ENCODE measurements at places on chromosomes 12 and 14. TPM values are rescaled to one million over a fixed set of nuclear protein-coding genes. Genes with fewer than 3 reads are reported as not detected.

DNA sequence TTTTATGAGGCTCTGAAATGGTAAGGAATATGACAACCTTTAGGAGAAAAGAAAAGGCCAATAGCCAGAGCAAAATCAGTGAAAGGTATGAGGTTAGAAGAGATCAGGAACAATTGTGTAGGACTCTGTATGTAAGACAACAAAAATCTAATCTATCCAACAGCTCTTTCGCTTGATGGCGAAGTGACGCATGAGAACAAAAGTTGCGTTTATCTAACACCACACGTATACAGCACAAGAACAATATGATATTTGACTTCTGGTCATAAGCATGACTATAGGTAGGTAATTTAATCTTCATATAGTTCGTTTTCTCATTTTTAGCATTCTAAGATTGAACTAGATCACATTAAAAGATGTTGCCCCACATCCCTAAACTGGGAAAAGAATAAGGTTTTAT, 1.5 kb downstream of the CLECL1 start:
- H3K36me3 ChIP-seq, result no peaks in the 10 kb centered on the region
- H3K4me3 ChIP-seq, result no peak overlapping the region
- H3K27me3 ChIP-seq, result no peaks in the 10 kb centered on the region
- H3K4me1 ChIP-seq, result no peaks in the 10 kb centered on the region
- DNase-seq, result no peak
- H3K27ac ChIP-seq, result no peak overlapping the region

- no peaks in the 10 kb centered on the region for H3K27me3 ChIP-seq
- no peak overlapping the region for H3K27ac ChIP-seq
- no peak overlapping the region for H3K4me3 ChIP-seq
- DNase-seq, result no peak
- peaks cover 12% of the 10 kb centered on the region for H3K36me3 ChIP-seq
Observed at GRCh38 chr14:68784226-68784910, 8.5 kb downstream of the ZFP36L1 start.

DNA sequence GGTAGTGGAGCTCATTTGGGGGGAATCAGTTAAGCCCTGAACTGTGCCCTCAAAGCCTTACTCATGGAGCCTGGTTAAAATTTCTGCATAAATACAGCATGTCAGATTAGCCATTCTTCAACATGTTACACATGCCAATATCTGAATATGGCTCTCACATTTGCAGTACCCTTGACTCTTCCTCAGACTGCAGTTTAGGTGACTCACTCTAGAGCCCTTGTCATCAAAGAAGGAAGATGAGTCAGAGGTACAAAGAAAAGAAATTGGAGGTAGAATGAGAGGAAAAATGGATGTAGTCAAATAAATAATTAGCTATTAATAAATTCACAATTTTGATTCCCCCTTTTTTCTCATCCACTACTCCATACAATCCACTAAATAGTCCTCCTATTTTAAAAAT, 23.6 kb upstream of the OR4K2 start:
- H3K27ac ChIP-seq, result no peak overlapping the region
- no peaks in the 10 kb centered on the region for H3K27me3 ChIP-seq
- no peak overlapping the region for H3K4me3 ChIP-seq
- H3K36me3 ChIP-seq, result peaks cover 14% of the 10 kb centered on the region
- H3K4me1 ChIP-seq, result no peaks in the 10 kb centered on the region

GRCh38 chr14:104382361-104383087, 197.0 kb upstream of the C14orf180 start:
- no peak overlapping the region for H3K27ac ChIP-seq
- no peak overlapping the region for H3K4me3 ChIP-seq
- H3K4me1 ChIP-seq, result 0 out of 2 replicates have a peak, but pooled peaks cover 2% of the 10 kb centered on the region

GRCh38 chr12:27844366-27845090, 64.5 kb upstream of the MANSC4 start:
- H3K27me3 ChIP-seq, result no peaks in the 10 kb centered on the region
- H3K27ac ChIP-seq, result no peak overlapping the region
- no peaks in the 10 kb centered on the region for H3K36me3 ChIP-seq
- no peak for DNase-seq
- H3K4me1 ChIP-seq, result no peaks in the 10 kb centered on the region

DNA sequence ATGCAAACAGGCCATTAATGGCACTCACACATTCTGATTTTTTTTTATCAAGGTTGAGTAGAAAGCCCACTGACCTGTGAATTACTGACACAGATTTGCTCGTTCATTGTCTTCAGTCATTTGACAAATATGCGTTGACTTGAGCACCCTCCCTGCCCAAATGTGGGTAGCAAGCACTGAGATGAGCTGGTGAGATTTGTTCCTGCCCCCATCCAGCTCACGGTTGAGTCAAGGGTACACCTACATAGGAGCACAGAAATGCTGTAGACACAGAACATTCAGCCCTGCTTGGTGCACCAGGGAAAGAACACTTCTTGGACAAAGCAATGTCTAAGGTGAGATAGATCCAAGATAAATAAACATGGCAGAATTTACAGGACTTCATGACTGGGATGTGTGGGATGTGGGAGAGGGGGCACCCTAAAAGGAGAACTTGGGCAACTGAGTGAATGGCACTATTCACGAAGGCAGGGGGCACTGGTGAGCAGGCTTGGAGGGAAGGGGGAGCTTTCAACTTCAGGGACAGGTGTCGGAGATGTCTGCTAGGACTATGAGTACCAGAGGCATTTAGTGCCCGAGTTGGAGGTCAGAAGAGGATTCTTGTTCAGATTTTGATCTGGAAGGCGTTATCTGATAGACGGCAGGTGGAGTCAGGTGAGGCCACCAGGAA, 213.4 kb downstream of the VRK1 start:
- no peaks in the 10 kb centered on the region for H3K36me3 ChIP-seq
- no peak overlapping the region for H3K27ac ChIP-seq
- no peaks in the 10 kb centered on the region for H3K4me1 ChIP-seq
- no peaks in the 10 kb centered on the region for H3K27me3 ChIP-seq
- DNase-seq, result peak; percentile 67
- H3K4me3 ChIP-seq, result no peak overlapping the region

DNA sequence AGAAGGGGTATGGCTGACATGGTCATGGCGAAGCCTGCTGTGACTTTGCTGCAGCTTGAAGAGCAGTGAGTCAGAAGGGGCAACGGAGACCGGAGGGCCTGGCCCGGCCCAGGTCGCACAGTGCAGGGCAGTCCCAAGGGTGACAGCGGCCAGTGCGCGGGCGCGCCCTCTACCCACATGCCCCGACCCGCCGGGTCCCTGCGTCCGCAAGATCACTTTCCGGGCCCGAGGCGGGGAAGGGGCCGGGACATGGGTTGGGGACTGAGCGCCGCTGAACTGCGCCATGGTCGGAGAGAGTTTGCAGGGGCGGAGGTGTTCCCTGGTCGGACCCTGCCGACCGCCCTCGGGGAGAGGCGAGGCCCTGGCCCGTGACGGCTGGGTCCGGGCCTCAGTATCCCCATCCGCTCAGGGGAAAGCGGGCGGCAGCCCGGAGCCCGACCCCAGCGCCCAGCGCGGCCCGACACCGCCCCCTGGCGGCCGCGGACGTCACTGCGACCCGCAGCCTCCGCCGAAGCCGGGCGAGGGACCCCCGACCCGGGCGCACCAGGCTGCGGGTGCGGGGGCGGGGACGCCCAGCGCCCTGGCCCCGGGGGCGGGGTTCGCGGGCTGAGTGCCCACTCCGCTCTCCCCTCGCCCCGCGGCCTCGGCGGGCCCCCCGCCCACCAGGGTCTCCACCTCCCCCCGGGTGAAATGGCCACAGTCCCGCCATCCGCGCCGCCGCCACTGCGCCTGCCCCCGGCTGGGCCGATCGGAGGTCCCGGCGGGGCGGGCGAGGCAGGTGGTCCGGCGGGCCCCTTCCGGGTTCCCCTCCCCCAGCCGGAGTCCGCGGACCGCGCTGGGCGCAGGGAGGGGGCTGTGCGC, 7.2 kb upstream of the ANKRD9 start:
- peaks cover 15% of the 10 kb centered on the region for H3K27me3 ChIP-seq
- peak overlapping the region; percentile 77 for H3K4me3 ChIP-seq
- H3K27ac ChIP-seq, result no peak overlapping the region
- peak; percentile 75 for DNase-seq

DNA sequence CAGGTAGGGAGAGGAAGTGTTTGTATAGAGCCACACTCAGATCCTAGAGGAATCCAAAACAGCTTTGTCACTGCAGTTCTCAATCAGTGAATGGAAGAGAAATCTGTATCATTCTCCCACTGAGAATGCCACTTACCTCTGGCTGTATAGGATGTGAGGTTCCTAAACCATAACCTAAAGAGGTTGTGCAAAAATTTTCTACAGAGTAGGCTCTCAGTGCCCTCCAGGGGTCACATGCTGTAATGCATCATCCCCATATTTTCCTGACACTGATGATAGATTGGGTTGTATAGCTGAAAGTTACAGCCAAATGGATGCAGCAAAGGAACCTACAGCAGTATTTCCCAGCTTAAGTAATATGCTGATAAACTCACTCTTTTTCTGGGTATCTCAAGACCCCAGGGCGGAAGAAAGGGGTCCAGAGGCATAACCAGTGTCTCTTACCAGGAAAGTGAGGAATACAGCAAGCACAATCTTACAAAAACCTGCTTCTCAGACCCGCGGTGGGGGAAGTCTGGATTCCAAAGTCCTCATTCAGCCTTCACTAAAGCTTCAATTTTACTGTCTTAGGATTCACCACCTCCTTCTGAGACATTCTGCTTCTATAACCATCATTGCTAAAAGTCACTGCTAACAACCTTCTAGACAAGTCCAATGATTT, 3.8 kb downstream of the BCDIN3D start:
- no peak overlapping the region for H3K27ac ChIP-seq
- no peak overlapping the region for H3K4me3 ChIP-seq
- H3K4me1 ChIP-seq, result peaks cover 9% of the 10 kb centered on the region
- no peaks in the 10 kb centered on the region for H3K36me3 ChIP-seq
- DNase-seq, result peak; percentile 80
- H3K27me3 ChIP-seq, result no peaks in the 10 kb centered on the region

- H3K4me3 ChIP-seq, result no peak overlapping the region
- H3K27ac ChIP-seq, result no peak overlapping the region
- DNase-seq, result no peak
- H3K4me1 ChIP-seq, result peaks cover 12% of the 10 kb centered on the region
- no peaks in the 10 kb centered on the region for H3K36me3 ChIP-seq
Observed at GRCh38 chr14:90720336-90720735, 95.9 kb downstream of the TTC7B start.

DNA sequence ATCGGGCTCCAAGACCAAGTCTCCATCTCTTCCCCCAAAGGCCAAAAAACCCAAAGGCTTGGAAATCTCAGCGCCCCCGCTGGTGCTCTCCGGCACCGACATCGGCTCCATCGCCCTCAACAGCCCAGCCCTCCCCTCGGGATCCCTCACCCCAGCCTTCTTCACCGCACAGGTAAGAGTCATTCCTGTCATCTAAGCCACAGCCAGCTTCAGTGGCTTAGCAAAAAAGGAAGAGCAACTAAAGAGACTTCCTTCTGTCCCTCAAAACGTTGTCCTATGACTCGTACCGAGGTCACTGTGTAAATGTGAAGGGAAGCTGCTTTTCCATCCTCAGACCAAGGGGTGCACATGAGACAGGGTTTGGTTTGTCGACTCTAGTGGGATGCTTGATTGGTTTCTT, 53.4 kb downstream of the ELK3 start:
- no peaks in the 10 kb centered on the region for H3K36me3 ChIP-seq
- no peak overlapping the region for H3K4me3 ChIP-seq
- no peaks in the 10 kb centered on the region for H3K27me3 ChIP-seq
- no peaks in the 10 kb centered on the region for H3K4me1 ChIP-seq

INTS13 gene
- 91.3 TPM for polyA plus RNA-seq

GPRC5D gene
- polyA plus RNA-seq, result not detected

RNF212B gene
- 0.68 TPM for polyA plus RNA-seq

SLCO1B1 gene
- polyA plus RNA-seq, result 0.50 TPM

MEG3 gene
- not detected for polyA plus RNA-seq

ADGRD1 gene
- polyA plus RNA-seq, result not detected

HCAR3 gene
- polyA plus RNA-seq, result not detected

ANKRD9 gene
- polyA plus RNA-seq, result 17.3 TPM

Measured in GM23338 (cell line).